Activated CD4-positive, alpha-beta memory T cell treated with anti-CD3 and anti-CD28 coated beads, Interleukin-2, amount 10 ng/mL, durations not matched to agents 7 days and 5 days (primary cell): ENCODE measurements at places on chromosomes 16 and 17.
A peak's percentile ranks its signal among the peaks of the same experiment; 100 is the strongest.

DNA sequence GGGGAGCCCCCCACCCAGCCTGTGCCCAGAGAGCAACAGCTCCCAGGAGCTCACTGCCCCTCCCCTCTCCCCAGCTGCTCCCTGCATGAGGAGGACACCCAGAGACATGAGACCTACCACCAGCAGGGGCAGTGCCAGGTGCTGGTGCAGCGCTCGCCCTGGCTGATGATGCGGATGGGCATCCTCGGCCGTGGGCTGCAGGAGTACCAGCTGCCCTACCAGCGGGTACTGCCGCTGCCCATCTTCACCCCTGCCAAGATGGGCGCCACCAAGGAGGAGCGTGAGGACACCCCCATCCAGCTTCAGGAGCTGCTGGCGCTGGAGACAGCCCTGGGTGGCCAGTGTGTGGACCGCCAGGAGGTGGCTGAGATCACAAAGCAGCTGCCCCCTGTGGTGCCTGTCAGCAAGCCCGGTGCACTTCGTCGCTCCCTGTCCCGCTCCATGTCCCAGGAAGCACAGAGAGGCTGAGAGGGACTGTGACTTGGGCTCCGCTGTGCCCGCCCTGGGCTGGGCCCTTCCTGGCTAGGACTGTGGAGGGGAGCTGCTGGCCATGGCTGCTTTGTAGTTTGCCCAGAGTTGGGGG, 584 bp downstream of the TCAP start:
- DNase-seq: no peak

DNA sequence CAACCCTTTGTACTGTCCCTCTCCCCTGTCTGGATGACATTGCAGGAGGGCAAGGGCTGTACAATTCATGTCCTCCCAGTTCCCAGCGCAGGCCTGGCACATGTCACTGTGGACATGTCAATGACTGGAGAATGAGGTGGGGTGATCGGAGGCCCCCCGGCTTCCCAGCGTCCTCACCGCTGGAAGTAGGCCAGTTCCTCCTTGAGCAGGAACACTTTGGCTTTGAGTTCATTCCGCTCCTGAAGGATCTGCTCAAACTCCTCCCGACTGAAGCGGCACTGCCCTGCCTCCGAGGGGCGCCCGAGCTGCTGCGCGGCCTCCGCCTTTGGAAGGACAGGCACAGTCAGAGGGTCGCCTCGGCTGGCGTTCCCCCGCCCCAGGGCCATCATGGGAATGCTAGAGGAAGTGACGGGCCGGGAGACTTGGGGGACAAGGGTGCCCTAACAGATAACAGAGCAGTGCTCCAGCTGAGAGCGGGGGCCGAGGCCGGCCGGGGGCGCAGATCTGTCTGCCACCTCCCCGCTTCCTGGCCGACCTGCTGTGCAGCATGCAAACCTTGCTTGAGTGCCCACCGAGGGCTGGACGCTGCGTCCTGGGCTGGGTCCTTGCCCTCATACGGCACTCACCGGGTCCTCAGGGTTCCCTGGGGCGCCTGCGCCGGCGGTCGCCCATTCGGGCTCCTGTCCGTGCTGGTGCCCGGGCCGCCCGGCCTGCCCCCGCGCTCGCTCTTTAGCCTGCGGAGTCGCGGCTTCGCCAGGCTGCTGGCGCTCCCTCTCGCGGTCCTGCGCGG, 1.3 kb downstream of the RILP start:
- DNase-seq: peak; percentile 31

DNA sequence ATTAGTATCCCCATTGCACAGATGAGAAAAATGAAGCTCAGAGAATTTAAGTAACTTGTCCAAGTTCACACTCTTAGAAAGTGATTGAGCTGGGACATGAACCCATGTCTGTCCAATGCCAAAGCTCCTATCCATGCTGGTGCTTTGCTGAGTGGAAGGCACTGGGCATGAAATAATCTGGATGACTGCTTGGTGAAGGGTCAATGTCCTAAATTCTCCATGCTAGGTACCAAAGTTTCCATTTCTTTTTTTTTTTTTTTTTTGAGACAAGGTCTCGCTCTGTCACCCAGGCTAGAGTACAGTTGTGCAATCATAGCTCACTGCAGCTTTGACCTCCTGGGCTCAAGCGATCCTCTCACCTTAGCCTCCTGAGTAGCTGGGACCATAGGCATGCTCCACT, 153.6 kb upstream of the ERCC4 start:
- DNase-seq: no peak

DNA sequence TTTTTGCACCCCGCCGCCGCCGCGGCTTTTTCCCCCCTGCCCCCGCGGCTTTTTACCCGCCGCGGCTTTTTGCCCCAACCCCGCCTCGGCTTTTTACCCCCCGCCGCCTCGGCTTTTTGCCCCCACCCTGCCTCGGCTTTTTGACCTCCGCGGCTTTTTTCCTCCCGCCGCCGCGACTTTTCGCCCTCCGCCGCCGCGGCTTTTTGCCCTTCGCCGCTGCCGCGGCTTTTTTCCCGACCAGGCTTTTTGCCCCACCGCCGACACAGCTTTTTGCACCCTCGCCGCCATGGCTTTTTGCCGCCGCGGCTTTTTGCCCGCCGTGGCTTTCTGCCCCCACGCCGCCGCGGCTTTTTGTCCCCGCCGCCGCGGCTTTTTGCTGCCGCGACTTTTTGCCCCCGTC, 137.0 kb upstream of the TP53TG3D start:
- no peak for DNase-seq

- no peak for DNase-seq
Observed at GRCh38 chr16:25189305-25189704, 27.4 kb upstream of the AQP8 start.

DNA sequence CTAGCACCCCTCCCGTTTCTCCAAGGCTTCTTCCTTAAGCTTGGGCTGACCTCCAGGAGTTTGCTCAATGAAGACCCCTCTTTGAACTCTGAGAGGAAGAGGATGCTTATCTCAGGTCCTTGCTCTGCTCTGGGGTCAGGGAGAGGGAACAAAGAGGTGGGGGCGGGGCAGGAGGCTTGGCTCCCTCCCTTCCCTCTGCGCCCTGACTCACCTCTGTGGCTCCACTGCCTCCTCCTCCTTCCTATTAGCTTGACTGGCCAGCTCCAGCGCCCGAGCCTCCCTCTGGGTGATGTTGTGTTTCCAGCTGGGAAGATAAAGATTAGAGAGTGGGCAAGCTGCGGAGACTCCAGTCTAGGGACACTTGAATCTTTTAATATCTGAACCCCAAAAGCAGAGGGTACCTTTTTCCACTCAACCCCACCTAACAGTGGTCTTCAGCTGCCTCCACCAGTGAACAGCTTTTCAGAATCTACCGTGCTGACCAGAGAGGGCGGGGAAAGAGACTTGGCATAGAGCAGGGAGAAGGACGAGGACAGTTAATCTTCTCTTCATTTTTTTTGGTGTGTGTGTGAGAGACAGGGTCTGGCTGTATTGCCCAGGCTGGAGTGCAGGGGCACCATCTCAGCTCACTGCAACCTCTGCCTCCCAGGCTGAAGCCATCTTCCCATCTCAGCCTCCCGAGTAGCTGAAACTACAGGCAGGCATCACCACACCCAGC, 6.7 kb downstream of the GIP start:
- no peak for DNase-seq

DNA sequence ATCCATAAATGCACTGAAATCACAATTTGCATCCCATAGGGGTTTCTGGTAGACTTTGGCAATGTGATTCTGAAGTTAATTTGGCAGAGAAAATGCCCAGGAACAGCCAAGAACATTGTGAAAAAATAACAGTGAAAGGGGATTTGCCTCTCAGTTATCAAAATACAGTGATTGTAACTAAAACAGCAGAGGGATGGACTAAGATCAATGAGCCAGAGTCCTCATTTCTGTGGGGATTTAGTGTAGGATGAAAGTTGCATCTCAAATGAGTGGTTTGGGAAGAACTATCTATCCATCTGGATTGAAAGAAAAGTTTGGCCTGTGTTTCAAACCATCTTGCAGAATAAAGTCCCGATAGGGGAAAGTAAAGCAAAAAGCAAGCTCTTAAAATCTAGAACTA, 28.1 kb downstream of the MYBBP1A start:
- DNase-seq: no peak

GRCh38 chr16:8831871-8832716, 34.5 kb downstream of the PMM2 start:
- no peak for DNase-seq

- DNase-seq: no peak
Observed at GRCh38 chr16:1612320-1613111, at the start of gene CRAMP1. Gene CRAMP1 (plus strand): TSS chr16:1612360. CDS start chr16:1614640, 2,280 bp downstream.

GRCh38 chr16:89187770-89188392, 12.5 kb downstream of the SLC22A31 start:
- DNase-seq: no peak

DNA sequence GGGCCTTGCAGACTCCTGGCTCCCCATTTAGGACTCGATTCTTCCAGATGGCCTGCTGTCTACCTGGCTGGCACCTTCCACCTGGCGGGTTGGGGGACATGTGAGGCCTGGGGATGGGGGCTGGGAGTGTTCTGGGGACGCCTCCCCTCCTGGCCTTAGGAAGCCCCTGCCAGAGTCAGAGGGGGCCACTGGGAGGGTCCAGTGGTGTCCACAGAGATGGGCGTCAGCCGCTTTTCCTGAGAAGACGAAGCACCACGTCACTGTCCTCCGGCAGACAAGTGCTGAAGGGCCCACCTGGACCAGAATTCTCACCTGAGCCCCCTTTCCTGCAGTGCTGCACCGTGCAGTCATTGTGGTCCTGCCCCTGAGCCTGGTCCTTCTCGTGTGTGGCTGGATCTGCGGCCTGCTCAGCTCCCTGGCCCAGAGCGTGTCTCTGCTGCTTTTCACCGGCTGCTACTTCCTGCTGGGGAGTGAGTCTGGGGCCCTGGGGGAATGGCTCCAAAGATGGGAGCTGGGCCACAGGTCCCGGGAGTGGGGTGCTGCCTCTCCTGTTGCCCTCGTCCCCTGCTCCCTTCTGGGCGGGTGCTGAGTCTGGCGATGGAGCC, 2.9 kb downstream of the TMEM235 start:
- DNase-seq: no peak

DNA sequence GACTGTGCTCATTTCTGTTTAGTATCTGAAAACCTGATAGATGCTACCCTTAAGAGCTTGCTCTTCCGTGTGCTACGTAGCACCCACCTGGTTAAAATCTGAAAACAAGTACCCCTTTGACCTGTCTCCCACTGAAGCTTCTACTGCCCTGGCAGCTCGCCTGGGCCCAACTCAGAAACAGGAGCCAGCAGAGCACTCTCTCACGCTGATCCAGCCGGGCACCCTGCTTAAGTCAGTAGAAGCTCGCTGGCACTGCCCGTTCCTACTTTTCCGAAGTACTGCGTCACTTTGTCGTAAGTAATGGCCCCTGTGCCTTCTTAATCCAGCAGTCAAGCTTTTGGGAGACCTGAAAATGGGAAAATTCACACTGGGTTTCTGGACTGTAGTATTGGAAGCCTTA, 18.9 kb downstream of the NTAN1 start:
- DNase-seq: no peak
